Fibroblast of mammary gland (primary cell): ENCODE measurements at places on chromosomes 1 and 21.

GRCh38 chr1:72281637-72282270 lies 585 bp downstream of the NEGR1 start:
- DNase-seq = peak; percentile 19

- DNase-seq = peak; percentile 42
These were observed 23.1 kb downstream of the CLDN14 start for GRCh38 chr21:36456729-36457414.

DNA sequence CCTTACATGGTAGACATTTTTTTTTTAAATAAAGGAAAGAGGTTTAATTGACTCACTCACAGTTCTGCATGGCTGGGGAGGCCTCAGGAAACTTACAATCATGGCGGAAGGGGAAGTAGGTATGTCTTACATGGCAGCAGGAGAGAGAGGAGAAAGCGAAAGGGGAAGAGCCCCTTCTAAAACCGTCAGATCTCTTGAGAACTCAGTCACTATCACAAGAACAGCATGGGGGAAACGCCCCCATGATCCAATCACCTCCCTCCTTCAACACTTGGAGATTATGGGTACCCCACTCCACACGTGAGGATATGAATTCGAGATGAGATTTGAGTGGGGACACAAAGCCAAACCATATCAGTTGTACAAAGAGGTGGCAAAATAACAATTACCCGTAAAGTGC lies 301.7 kb downstream of the GRIK1 start:
- no peak for DNase-seq

GRCh38 chr1:178539291-178539690 lies 26.4 kb downstream of the TEX35 start:
- DNase-seq = no peak

- no peak for DNase-seq
These were observed 29.5 kb downstream of the RUNX1 start for GRCh38 chr21:35019631-35020032.

DNA sequence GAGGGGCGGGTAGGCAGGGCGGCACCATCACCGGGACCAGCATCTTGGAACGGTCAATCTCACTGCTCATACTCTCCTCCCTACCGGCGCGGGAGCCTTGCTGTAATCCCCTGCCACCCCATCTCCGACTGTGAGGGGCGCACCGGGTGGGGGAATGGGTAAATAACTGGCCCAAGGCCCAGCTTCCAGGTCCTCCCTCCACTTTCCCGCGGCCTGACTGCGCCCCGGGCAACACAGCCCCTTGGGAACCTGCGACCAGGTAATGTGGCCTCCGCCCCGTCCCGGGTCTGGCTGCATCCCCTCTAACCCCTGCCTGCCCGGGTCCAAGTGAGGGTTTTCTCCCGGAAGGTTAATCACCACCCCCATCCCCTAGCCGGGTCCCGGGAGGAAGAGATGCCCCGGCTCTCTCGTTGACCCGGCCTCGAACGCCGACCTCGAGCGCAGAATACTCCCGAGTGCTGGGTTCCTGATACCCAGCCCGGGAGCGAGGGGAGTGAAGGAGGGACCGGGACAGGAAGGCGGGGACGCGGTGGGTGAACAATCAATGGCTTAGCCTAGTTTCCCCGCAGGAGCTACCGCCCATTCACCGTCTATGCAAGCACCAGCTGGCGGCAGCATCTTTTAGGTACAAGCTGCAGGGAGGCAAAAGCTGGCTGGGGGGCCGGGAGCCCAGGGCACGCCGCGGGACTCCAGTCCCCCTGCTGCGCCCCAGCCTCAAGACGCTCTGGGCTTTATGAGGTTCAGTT lies 5.9 kb upstream of the LHX9 start:
- DNase-seq = no peak

DNA sequence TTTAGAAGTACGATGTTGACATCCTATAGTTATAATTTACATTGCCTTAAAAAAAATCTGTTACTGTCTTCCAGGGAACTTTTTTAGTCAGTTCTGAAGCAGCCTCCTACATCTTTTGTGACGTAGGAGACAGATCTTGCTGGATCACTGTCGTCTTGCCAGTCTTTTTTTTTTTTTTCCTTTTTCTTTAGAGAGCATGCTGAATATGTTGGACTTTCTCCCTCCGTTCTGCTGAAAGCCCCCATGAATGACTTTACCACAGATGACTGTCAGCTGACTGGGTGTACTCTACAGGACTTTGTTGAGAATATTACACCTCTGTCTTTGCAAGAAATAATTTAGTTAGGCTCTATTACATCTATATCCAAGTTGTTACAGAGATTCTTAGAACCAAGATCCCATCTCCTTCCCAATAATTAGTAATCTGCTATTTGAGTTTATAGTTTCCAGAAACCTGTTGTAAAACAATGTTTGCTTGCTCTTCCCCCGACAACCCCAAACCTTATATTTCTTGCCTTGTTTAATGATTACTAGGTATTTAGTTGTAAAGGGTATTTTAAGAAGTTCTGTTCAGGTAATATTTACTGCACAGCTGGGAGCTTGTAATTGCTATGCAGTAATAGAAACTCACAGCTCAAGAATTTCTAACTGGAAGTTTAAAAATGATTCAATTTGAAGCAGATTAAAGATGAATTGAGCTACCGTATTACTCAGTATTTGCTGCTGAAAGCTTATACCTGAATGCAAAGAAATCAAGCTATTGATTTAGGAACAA lies 61.8 kb downstream of the RASAL2 start:
- peak; percentile 56 for DNase-seq
